ENCODE measurements at places on chromosomes 3 and 15.

DNA sequence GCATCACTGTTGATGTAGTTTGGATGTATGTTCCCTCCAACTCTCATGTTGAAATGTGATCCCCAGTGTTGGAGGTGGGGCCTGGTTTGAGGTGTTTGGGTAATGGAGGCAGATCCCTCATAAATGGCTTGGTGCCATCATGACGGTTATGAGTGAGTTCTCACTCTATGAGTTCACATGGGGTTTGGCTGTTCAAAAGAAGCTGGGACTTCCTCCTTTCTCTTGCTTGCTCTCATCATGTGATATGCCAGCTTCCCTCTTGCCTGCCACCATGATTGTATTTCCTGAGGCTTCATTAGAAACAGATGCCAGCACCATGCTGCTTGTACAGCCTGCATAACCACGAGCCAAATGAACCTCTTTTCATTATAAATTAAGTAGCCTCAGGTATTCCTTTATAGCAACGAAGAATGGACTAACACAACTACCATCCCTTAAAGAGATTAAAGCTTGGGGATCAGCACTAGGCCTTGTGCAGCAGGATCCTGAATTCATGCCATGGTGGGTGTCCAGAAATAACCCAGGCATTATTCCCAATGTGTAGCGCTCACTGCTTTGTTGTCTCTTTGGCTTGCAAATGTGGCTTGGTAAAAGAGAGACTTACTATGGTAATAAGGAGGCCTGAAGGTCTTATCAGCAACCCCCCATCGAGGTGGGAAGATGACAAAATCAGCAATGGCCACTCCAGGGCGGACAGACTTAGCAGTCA, 41.9 kb downstream of the NDUFB4 start:
- DNase-seq, result no peak

- no peak for DNase-seq
These were observed 388.4 kb upstream of the NDN start for GRCh38 chr15:24075420-24076089.

DNA sequence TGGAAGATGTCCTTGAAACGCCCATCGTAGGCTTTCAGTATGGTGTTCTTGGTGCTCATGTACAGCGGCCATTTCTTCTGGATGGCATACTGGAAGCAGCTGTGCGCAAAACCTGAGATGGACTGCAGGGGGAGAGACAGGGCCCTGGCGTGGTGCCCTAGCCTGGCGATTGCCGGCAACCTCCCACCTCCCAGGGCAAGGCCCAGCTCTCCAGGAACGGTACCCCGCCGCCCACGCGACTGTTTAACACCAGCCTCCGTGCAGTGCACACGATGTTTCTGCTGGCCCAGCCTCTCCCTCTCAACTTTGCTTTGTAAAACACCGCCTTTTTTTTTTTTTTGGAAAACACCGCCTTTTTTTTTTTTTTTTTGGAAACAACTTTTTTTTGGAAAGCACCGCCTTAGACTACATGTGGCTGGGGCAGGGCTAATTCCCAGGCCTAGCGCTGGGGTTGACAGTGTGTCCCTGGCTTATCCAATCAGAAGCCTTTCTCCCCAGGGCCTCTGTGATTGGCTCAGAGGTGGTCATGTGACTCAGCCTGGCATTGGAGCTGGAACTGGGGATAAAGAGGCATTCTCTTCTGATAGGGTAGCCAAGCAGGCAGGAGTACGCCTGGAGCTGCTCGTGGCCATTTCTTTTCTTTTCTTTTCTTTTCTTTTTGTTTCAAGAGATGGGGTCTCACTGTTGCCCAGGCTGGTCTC, 14.7 kb downstream of the IDH2 start:
- DNase-seq, result peak; percentile 42

DNA sequence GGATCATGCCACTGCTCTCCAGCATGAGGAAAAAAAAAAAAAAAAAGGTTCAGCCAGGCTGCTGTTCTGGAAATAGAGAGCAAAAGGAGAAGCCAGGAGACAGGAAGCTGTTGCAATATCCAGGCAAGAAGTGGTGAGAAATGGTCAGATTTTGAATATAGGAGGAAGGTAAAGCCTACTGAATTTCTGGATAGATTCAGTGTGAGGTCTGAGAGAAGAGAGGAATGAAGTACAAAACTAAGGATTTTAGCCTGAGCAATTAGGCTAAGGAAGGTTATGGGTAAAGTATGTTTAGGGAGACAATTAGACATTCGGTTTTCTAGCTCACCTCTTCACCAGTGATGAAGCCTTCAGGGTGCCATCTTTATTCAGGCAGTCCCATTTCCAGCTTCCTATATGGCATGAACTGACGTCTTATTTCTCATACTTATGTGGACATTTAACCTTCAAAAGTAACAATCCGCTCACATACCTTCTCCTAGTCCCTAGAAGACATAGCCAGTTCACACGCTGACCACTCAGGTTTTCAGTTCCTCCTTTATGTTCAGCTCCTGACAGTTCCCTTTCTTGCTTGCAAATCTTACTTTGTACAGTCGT, 57.2 kb downstream of the KIF9 start:
- DNase-seq, result no peak

- DNase-seq, result no peak
These were observed 39.7 kb downstream of the NPTN start for GRCh38 chr15:73593304-73594074.

DNA sequence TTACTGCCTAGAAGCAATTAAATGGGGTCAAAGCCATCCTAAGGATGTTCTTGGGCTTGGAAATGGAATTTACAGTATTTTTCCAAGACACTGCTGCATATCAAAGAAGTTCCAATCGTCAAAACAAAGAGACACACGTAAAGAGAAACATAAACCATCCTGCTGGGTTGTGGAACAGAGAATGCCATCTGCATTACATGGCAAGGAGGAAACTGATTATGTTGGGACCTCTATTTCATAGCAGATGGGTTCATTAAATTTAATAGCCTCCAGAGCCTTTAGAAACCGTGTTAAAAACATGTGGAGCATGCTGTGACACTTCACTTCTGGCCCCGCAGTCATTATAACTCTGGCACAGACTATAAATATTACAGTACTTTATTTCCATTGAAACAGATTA, 154.6 kb downstream of the LRTM1 start:
- no peak for DNase-seq

DNA sequence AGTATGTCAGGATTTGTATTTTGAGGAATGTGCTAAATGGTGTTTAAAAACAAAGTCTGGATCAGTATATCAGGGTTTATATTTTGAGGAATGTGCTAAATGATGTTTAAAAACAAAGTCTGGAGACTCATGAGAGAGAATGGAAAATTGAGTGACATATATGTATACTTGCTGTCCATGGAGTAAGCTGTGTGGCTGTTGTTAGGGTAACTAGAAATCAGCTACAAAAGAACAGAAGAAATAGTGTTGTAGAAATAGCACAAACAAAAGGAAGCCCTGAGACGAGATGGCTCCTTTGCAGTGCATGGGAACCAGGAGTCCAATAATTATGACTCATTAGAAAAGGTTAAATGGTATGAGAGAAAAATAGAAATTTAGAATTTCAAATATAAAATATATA, 282.7 kb upstream of the MANF start:
- no peak for DNase-seq

All from AG08395 (cell line).